ENCODE measurements at places on chromosomes 5 and 9. TPM values are rescaled to one million over a fixed set of nuclear protein-coding genes. Genes with fewer than 3 reads are reported as not detected.

The GABRA6 gene
- polyA plus RNA-seq = 2.2 TPM

The FGF18 gene
- 1.2 TPM for polyA plus RNA-seq

The NAIP gene
- polyA plus RNA-seq = 31.1 TPM

The LCN9 gene
- polyA plus RNA-seq = 2.5 TPM

The ECSCR gene
- not detected for polyA plus RNA-seq

The OR1Q1 gene
- polyA plus RNA-seq = not detected

The EFNA5 gene
- polyA plus RNA-seq = 4.6 TPM

The NMRK1 gene
- polyA plus RNA-seq = 11.5 TPM

The NEURL1B gene
- polyA plus RNA-seq = 12.7 TPM

The RFK gene
- 94.6 TPM for polyA plus RNA-seq

The PTAR1 gene
- 21.7 TPM for polyA plus RNA-seq

The ARHGAP26 gene
- 0.83 TPM for polyA plus RNA-seq

The SEMA6A gene
- 6.6 TPM for polyA plus RNA-seq

The IRGM gene
- not detected for polyA plus RNA-seq

The GRXCR2 gene
- 0.36 TPM for polyA plus RNA-seq

The CD74 gene
- not detected for polyA plus RNA-seq

The FOXD4L6 gene
- 2.3 TPM for polyA plus RNA-seq
